Colonic mucosa (tissue), 4 donors: ENCODE measurements at places on chromosomes 5 and 9. TPM values are rescaled to one million over a fixed set of nuclear protein-coding genes. Genes with fewer than 3 reads are reported as not detected.

- DNase-seq = no peak
Measured at GRCh38 chr5:113387844-113388243, 46.9 kb downstream of the TSSK1B start.

Gene ZNF454
- total RNA-seq = 1.4 TPM

Gene MEIKIN
- total RNA-seq = not detected

GRCh38 chr5:52989025-52989780, at the start of gene ITGA2:
ITGA2 (plus strand) TSS chr5:52989352; CDS start chr5:52989469, 117 bp downstream.
- peak; percentile 88 for DNase-seq

DNA sequence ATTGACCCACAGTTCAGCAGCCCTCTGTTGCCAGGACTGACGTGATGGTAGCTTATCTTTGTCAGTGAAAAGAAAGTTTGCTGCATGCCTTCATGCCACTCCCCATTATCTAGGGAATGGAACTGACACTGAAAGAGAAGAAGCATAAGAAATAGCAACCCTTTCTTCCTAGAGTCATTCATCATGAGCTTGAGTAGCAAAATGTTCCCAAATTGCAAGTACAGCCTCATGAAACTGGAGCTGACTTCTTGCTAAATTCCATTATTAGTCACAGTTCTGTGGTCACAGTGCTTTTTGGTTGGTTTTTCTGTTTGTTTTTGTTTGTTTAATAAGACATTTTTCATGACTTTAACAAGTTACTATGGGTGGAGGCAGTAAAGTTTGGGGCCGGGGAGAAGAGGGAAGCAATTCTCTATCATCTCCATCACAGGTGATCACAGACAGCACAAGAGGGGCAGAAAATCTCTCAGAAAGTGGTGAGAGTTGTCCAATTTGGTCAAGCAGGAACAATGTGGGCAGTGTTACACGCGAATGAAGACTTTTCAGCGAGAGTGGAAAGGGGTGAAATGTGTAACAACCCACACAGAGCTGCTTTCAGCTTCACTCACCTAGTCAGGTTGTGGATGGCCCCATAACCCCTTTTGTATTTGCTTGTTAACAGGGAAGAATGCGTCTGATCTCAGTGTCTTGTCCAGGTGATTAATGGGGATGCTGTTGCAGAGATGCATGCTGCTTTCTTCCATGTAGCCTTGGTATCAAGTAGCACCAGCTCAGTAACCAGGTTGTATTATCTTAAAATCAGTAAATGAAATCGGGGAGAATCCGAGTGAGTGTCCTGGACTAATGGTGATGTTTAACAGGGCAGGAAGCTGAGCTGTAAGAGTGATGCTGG, 440.4 kb downstream of the DMRT2 start:
- no peak for DNase-seq

DNA sequence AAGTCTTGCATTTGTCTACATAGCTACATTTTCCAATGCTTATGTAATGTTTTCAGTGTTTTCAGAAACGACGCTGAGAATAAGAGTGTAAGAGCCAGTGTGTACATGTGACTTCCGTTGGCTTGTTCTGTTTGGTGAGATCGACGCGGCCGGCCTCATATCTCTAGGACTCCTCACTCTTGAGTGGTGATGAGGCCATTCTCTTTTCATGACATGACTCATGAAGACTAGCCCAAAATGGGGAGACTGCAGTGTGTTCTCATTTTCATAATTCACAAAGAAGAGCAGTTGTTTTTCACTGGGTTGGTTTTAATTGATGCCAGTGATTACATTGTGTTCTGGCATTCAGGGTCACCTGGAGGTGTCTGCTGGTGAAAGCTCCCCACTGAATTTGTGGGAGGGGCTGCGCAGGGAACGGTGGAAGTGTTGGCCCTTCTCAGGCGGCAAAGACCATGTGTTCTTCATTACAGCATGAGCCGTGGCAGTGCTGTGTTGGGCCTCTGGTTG, 131.5 kb upstream of the OTULINL start:
- no peak for DNase-seq

- DNase-seq = no peak
Measured at GRCh38 chr5:151270599-151270998, 17.6 kb downstream of the GM2A start.

GRCh38 chr5:119275146-119275545, 80.7 kb upstream of the TNFAIP8 start:
- no peak for DNase-seq

GRCh38 chr9:72497447-72498046, 23.9 kb upstream of the TMC1 start:
- no peak for DNase-seq

DNA sequence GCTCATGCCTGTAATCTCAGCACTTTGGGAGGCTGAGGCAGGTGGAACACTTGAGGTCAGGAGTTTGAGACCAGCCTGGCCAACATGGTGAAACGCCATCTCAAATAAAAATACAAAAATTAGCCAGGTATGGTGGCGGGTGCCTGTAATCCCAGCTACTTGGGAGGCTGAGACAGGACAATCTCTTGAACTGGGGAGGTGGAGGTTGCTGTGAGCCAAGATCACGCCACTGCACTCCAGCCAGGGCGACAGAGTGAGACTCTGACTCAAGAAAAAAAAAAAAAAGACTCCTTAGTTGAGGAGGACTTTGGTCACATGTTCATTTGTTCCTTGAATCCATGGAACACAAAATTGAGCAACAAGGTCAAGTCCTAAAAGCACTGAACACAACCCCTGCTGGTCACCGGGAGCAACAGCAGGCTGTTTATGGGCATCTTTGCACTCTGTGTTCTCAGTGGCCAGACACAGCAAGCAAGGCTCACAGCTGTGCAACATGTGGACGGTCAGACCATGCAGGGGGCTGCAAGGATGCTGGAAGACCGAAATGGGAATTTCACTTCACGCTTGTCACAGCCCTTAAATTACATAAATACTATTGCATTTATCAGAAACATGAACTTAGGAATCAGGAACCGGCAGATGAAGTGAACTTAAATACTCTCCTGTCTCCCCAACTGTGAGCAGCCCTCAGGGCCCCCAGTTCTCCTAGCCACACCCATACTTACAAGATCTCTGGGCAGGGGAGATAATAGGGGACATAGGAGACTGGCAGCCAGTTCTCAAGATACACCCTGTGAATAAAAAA, 2.8 kb downstream of the GBGT1 start:
- peak; percentile 77 for DNase-seq

DNA sequence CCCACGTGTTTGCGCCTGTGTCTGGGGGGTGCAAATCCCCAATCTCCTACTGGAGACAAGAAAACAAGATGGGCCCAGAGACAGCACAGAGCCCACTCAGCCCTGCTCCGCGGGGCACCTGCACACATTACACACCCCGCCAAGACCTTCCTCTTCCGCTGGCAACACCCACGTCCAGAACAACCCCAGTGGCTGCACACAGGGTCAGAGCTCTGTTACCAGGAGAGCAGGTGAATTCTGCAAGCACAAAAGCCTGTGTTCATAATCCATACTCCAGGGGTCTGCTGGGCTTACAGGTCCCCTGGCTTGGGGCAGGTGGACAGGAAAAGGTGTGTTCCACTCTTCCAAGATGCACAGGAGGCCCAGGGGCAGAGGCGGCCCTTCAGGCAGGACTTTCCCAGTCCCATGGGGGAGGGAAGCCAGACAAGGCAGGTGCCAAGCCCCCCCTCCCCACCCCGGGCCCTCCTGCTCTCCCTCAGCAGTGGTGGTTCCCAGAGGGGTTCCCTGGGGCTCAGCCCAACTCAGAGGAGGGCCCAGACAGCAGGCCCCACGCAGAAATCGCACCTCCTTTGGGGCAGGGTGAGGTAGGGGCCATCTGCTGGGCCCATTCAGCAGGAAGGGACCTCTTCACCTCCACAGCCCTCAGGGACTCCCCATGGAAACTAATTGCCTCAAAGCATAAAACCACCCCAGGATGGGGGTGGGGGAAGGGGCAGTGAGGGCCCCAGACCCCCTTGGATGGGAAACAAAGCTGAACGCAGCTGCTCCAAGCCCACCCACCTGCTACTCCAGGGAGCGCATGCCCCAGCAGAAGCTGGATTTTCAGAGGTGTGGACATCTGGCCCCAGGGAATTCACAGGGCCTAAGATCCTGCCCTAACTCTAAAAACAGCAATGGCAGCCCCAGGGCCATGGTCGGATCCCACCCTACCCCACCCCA, 105.3 kb downstream of the VAV2 start:
- no peak for DNase-seq

Gene STKLD1
- total RNA-seq = 0.45 TPM

- DNase-seq = no peak
Measured at GRCh38 chr9:124797343-124798103, 20.6 kb downstream of the OLFML2A start.

DNA sequence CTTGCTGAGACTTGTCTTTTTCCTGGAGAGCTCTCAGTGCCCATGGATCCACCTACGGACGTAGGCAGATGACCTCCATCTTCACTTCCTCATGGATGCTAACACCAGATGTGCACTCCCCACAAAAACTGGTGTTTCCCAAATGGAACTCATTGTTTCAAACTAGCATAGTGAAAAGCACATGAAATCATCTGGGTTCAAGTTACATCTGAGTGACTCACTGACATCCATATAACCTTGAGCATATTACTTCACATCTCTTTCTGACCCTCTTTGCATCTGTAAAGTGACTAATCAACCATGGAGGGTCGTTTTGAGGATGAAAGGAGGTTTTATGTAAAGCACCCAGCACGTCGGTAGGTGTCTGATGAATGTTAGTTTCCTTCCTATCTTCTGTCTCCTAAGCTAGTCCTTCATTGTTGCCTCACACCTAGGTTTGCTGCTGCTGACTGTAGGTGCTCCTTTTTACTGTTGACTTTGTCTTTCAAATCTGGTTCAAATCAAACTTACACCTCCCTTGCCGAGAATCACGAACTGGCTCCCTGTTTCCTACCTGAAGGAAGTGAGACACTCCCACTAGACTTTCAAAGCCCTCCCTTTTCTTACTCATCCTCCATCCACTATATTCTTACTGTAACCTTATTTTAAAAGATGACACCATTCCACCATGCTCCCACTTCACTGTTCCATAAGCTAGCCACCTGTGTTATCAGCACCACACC, 10.3 kb downstream of the OCLN start:
- DNase-seq = no peak

Gene ECM2
- 0.30 TPM for total RNA-seq

- DNase-seq = no peak
Measured at GRCh38 chr9:123053046-123053445, 19.6 kb downstream of the GPR21 start.

GRCh38 chr5:135955525-135955924, 742 bp upstream of the LECT2 start:
- no peak for DNase-seq

Gene SPATA31A7
- not detected for total RNA-seq

Gene ARID3C
- not detected for total RNA-seq

Gene PCDHGA3
- 0.10 TPM for total RNA-seq

DNA sequence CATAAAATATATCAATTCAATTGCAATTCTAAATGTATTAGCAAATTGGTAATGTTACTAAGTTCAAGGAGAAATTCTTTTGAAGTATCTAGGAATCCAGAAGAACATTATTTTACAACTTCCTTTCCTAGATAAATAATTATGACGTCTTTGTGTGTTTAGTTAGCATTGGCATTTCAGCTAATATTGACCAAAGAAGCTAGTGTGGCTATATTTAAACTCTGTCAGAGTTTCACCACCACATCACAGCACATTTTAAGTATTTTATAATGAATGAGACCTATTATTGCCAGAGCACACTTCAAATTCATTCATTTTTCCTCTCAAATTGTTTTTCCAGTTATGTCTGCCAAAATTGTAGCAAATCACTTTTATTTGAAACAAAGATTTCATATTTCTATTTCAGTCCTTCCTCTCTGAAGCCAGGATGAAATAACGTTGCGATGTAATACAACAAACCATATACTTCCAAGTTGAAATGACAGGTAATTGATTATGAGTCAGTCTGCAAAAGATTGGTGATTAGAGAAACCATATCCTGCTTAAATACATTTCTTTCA, 18.9 kb downstream of the PLK2 start:
- DNase-seq = no peak

GRCh38 chr5:124419531-124419930, 326.9 kb downstream of the ZNF608 start:
- no peak for DNase-seq

Gene SLC25A2
- total RNA-seq = 0.21 TPM

GRCh38 chr9:87604886-87605588, 107.4 kb downstream of the DAPK1 start:
- no peak for DNase-seq

DNA sequence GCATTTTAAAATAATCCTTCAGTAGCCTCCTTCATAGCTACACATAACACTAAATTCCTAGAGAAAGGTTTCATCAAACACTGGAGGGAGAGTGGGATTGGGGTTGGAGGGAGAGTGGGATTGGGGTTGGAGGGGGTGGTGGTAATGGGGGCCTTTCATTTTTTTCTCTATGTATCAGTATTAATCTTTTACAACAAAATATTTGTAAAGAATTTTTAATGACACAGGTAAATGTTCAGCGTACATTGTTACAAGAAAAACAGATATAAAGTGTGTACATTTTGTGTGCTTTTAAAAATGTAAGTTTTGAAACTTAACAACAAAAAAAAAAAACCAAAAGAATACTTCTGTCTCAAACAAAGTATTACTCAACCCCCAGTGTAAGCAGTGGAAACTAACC, 266.4 kb downstream of the DENND1A start:
- no peak for DNase-seq

- no peak for DNase-seq
Measured at GRCh38 chr5:56840597-56840996, 25.2 kb downstream of the MAP3K1 start.

Gene ENG
- total RNA-seq = 34.5 TPM

DNA sequence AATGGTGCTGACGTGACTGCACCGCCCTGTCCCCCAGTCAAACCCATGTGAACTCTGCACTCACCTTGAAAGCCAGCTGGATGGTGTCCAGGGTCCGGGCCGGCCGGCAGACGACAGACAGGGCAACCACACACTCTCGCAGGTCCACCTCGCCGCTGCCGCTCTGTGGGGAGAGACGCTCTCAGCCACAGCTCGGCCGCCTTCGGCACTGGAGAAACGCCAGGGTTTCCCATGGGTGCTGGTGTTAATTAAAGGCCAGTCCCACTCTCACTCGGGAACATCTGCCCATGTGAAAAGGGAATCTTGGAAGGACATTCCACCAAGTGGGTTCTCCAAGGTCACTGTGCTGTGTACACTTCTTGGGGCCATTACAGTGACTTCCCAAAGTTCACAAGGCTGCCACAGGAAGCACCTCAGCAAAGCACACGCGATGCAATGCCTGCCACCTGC, 25.5 kb upstream of the SLC6A3 start:
- DNase-seq = no peak

DNA sequence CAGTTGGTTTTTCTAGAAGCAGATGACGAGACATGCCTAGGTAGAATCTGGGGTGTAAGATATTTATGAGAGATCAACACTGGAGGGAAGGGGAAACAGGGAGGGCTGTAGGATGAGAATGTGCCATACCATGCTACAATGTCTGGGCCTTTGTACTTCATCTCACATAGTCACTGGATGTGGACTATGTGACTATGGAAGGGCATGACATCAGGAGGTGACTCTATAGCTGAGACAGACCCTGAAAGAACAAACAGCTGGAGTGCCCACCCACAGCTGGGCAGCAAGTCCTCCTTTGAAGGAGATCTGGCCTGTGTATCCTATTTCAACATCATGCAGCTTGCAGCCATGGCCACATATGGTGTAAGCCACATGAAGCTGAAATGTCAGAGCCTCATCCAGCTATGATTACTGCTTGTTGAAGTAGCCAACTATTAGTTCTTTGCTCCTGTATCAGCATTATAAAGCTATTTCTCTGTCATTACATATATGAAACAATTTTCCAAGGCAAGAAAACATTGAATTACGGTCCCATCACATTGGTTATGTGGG, 46.2 kb upstream of the KIF2A start:
- DNase-seq = no peak

Gene TNFSF15
- total RNA-seq = 2.9 TPM
